Iris pigment epithelial cell (primary cell): ENCODE measurements at places on chromosomes 6 and 20.

DNA sequence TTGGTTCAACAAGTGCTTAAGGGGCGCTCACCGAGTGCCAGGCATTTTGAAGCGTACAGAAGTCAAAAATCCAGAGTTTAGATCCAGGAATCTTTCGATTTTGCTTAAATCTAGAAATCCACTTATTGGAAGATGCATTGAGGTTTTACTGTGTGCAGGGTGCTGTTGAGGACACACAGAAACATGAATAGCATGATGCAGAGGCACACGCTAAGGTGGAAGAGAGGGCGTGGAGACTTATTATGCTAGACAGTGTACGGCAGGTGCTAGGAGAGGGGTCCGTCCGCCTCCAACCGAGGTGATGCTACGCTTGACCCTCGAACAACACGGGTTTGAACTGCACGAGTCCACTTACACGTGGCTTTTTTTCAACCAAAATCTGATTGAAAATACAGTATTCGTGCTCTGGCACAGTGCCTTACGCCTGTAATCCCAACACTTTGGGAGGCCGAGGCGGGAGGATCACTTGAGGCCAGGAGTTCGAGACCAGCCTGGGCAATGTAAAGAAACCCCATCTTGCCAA, 1.0 kb upstream of the KIF13A start:
- no peak for DNase-seq

DNA sequence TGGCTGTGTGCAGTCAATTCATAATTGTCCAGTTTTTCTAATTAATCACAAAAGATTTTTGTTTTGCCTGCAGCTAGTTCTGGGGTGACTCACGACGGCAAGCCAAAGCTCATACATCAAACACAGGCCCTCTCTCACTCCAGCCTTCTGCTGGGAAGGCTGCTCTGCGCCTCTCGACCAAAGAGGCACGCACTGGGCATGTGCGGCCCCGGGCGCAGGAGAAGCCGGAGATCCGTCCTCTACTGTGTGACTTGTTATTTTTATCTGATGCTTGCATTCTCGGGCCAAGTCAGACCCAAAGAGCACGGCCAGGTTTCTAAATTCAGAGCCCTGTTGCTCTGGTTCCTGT, 98.5 kb downstream of the TFAP2A start:
- peak; percentile 89 for DNase-seq

GRCh38 chr6:134721060-134721405, 228.9 kb downstream of the ALDH8A1 start:
- no peak for DNase-seq

DNA sequence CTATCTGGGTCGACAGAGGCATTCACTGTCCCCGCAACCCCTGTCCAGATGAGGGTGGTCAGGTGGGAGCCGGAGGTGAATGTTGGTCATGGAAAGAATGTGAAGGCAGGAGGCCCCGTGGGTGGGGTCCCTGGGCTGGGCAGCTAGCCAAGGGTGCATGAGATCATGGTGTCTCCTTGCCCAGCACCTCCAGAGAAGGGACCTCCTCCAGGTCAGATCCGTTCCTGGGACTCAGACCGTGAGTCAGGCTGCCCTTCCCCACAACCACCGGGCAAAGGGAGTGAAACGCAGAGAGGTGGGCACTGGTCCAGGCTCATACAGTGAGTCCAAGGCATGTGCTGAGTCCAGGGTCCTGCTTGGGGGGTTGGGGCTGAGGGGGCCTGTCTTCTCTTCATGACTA, 3.5 kb downstream of the FOXS1 start:
- DNase-seq, result peak; percentile 75

- DNase-seq, result peak; percentile 93
Measured at GRCh38 chr6:41488433-41489119, 57.6 kb upstream of the FOXP4 start.

- peak; percentile 75 for DNase-seq
Measured at GRCh38 chr6:105759946-105760345, 326.2 kb upstream of the PRDM1 start.

DNA sequence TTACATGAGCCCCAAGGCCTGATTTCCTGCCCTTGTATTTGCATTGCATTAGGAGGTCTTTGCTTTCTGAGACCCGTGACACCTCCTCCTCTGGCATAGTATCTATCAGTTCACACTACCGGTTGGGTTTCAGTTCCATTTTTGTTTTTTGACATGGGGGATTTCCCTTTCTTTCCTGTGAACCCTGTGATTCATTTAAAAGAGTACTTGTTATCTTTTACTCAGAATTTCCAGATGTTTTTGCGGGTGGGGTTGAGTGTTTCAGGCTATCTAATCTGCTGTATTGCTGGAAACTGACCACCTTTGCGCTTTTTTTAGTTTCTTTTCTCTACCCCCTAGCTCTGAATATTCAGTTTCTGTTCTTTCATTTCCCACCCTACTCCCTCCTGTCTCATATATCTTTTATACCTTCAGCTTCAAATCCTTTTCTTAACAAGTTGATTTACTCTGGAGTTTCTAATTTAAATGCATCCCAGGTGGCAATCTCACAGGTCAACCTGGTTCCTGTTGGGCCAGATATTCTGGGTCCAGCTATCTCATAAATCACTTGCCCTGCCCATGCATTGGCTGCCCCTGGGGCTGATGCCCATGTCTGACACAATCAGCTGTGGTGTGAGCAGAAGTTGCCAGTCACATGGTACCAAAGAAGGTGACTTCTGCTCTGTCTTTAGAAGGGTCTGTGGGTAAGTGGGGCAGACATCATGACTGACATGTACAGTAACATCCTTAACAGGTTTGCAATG, 14.3 kb upstream of the NCOA3 start:
- DNase-seq, result peak; percentile 32

GRCh38 chr6:132202574-132202973, 198.7 kb downstream of the MOXD1 start:
- peak; percentile 91 for DNase-seq

GRCh38 chr20:51752343-51752951, 15.7 kb downstream of the ATP9A start:
- DNase-seq, result peak; percentile 80

- DNase-seq, result no peak
Measured at GRCh38 chr6:80356000-80356399, 249.5 kb downstream of the BCKDHB start.

GRCh38 chr20:51969191-51969590, 166.9 kb upstream of the SALL4 start:
- DNase-seq, result no peak

- no peak for DNase-seq
Measured at GRCh38 chr20:7090811-7091210, 323.3 kb downstream of the BMP2 start.

DNA sequence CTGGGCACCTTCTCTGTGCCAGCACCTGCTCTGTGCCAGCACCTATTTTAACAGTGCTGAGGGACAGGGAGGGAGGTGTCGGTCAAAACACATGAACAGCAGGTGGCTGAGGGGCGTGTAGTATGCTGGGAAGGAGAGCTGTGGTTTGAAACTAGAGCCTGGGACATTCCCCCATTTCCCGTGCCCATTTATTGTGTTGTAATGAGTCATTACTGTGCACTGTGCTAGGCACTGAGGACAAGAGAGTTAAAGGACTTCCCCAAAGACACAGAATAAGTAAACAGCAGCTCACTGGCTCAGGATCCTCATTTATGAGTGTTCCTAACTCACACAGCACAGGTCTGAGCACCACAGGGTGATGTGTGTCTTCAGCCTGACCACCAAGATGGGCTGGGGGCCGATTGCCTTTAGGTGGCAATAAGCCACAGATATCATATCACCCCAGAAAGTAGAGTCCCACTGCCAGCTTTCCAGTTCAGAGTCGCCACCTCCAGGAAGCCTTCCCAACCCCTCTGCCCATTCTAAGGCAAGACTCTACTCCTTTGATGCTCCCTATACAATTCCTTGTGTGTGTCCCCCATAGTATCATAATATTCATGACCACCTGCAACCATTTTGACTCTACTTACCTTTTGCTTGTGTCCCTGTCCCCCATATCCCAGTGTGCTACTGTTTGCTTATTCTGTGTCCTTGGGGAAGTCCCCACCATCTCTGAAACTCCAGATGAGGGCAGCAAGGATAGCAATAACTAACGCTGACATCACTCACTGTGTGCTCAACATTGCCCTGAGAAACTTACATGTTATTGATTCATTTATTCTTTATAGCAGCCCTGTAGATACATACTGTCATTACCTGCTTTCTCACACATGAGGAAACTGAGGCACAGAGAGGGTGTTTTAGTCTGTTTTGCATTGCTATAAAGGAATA, 87.3 kb downstream of the TOX2 start:
- no peak for DNase-seq

DNA sequence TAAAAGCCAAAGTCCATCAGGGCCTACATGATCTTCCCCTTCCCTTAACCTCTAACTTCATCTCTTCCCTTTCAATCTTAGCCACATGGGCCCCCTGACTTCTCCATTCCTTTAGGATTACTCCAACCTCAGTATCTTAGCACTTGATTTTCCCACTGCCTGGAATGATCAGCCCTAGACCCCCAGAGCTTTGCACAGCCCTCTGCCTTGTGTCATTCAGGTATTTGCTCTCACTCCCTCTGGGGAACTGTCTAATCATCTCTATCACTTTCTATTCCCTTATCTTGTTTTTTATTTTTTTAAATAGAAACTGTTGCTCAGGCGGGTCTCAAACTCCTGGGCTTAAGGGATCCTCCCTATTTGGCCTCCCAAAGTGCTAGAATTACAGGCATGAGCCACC, 13.3 kb upstream of the ZNFX1 start:
- DNase-seq, result no peak

- DNase-seq, result no peak
Measured at GRCh38 chr6:24191346-24191745, 65.3 kb downstream of the NRSN1 start.

DNA sequence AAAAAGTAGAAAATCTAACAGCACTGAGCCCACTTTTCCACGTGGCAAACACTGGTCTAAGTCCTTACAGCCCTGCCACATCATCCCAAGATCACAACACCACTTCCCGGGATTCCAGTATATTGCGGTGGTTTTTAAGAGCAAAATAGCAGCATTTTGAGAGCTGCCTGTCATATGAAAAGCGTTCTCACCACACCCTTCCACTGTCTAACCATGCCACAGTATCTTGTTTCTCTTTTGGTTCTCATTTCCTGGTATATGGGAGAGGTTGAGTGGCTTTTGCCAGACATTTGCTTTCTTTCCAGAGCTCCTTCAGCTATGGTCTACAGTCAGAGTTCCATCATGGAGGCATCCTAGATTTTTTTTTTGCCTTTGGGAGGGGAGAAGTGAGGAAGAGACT, 243.0 kb downstream of the TSHZ2 start:
- DNase-seq, result no peak

DNA sequence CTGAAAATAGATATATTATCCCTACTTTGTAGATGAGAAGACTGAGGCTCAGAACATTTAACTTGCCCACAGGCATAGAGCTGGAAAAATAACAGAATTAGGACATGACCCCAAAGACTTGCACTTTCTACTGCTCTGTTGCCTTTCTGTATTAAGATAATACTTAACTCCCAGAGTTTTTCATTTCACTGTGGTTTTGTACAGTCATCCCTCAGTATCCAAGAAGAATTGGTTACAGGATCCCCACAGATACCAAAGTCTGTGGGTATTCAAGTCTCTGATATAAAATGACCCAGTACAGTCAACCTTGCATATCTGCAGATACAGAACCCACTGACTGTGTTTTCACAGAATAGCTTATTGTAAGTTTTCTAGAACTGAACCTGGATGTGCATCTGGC, 16.8 kb downstream of the MRS2 start:
- peak; percentile 35 for DNase-seq

DNA sequence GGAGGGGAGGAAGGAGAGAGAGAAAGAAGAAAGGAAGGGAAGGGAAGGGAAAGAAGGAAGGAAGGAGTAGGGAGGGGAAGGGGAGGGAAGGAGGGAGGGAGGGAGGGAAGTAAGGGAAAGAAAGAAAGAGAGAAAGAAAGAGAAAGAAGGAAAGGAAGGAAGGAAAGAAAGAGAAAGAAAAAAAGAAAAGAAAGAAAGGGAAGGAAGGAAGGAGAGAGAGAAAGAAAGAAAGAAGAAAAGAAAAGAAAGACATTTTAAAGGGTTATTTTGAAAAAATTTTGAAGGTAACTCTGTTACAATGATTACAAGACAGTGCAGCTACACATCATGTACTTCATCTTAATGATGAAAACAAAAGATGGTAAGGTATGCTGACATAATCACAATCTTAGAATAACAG, 3.9 kb downstream of the KIAA0319 start:
- no peak for DNase-seq

- peak; percentile 4 for DNase-seq
Measured at GRCh38 chr6:170082531-170083187, 208.2 kb downstream of the DLL1 start.

DNA sequence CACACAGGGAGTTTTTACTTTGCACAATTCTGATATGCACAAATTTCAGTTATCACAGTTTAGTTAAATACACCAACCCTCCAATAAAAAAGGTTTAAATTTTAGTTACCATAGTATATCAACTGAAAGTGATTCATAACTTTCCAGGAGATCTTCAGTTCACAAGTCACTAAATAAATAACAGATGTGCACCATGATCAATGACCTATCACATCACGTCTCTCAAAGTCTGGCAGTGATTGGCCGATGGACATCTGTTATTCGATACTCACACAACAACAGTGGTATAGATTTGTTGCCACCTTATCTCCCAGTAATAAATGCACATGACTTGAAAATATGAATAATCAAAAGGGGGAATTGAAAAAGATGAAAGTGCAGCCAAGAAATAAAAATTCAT, 66.8 kb upstream of the PTCHD4 start:
- DNase-seq, result no peak

DNA sequence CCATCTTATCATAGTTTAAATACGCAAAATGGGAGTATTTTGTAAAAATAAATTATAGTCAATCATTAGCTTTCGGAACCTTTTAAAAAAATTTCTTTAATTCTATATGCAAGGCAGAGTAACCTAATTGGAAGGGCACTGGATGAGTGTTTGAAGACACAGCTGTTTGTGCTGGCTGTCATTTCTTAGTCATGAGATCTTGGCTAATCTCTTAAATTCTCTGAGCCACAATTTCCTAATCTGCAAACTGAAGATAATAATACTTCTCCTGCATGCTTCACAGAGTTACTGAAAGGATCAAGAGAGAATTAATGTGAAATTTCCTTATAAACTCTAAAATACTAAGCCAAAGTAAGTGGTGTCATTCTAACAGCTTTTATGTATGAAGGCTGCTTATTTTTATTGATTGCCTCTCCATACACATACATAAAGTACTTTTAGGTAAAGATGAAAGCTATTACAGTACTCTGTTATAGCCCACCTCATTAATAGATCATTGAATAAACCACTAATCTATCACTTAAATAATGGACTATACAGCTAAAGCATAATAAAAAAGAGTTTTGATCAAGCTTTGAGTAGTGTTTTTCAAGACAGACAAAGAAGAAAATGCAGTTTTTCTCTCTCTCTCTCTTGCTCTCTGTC, 383.7 kb upstream of the IRAK1BP1 start:
- peak; percentile 44 for DNase-seq

GRCh38 chr20:36833275-36834020, 42.5 kb upstream of the TLDC2 start:
- peak; percentile 88 for DNase-seq

- no peak for DNase-seq
Measured at GRCh38 chr6:158717341-158718330, 67.8 kb downstream of the SYTL3 start.

DNA sequence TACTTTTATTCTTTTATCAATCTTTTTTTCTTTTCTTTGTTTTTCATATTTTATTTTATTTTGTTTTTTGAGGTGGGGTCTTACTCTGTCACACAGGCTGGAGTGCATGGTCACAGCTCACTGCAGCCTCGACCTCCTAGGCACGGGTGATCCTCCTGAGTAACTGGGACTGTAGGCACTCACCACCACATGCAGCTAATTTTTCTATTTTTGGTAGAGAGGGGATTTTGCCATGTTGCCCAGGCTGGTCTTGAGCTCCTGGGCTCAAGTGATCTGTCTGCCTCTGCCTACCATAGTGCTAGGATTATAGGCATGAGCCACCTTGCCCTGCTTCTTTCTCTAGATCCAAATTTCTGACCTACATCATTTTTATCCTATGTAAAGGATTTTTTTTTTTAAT, 153.2 kb downstream of the CDKAL1 start:
- no peak for DNase-seq
